ENCODE measurements at places on chromosomes 2 and 18. TPM values are rescaled to one million over a fixed set of nuclear protein-coding genes. Genes with fewer than 3 reads are reported as not detected.
A peak's percentile ranks its signal among the peaks of the same experiment; 100 is the strongest.

BMPR2 gene
- total RNA-seq: 28.7 TPM

CAPN14 gene
- 0.96 TPM for total RNA-seq

PDE11A gene
- 0.24 TPM for total RNA-seq

NTSR2 gene
- total RNA-seq: not detected

CRYGC gene
- not detected for total RNA-seq

FSHR gene
- not detected for total RNA-seq

SERPINB5 gene
- not detected for total RNA-seq

CFAP210 gene
- not detected for total RNA-seq

TUBA3E gene
- not detected for total RNA-seq

ZNF521 gene
- 7.6 TPM for total RNA-seq

CFAP65 gene
- 0.12 TPM for total RNA-seq

MC2R gene
- not detected for total RNA-seq

- peak; percentile 56 for DNase-seq
Observed at GRCh38 chr2:15313657-15314056, 247.5 kb downstream of the NBAS start.

GRCh38 chr2:2570360-2570759 is 239.3 kb upstream of the MYT1L start:
- no peak for DNase-seq

DNA sequence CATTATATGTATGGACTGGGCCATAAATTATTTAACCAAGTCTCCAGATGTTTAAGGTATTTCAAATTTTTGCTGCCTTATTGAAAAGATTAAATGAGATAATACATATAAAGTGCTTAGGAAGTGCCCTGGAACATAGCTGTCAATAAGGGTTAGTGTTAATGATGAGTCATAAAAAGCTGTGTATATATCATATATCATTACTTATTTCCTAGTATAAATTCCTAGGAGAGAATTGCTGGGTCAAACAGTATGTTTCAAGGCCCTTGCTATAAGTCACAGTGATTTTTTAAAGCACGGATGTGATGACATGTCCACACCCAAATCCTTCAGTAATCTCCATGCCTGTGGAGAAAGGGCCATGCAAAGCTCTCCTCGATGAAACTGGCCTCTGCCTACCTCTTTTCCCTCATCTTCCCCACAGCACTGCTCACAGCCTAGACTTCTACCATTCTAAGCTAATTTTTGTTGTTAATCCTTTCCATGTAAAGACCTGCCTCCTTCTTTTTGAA is 8.5 kb downstream of the ZNF2 start:
- no peak for DNase-seq

GRCh38 chr2:216491793-216492596 is 6.6 kb upstream of the RPL37A start:
- no peak for DNase-seq

DNA sequence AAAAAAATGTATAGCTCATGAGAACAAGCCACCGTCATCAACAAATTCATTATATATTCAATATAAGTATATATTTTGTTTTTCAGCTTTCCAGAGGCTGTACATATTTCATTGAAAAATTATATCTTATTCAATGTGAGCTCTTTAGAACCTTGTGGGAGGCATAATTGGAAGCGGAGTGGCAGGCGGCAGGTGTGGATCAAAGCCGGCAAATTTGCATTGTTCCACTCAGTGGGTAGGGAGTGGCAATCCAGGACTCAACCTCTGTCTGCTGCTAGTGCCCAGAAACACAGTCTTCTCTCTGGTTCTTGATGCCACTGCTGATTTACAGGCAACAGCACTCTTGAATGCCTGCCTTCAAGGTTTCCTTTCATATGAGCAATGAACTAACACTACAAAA is 46.9 kb downstream of the GCA start:
- no peak for DNase-seq

DNA sequence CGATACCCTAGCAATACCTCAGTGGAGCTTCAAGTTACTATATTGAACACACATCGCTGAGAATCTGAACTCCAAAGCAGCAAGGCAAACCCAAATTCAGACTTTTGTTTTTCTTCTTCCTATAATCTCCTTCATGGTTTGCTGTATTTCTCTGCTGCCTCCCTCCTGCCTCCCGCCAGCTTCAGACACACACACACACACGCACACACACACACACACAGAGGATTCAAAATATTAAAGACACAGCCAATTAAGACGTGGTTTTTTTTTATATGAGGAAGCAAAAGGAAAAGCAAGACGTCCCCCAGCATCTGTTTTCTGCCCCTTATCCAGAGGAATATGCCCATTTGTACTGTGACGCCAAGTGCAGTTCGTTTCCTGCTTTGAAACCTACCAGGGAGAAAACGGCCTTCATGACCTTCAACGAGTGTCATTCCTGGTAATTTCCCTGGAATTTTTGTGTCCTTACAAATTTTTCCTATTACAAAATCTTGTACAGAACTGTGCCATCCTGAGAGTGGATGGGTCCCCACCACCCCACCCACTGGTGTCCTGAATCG is 547.9 kb upstream of the ID2 start:
- DNase-seq: no peak

DNA sequence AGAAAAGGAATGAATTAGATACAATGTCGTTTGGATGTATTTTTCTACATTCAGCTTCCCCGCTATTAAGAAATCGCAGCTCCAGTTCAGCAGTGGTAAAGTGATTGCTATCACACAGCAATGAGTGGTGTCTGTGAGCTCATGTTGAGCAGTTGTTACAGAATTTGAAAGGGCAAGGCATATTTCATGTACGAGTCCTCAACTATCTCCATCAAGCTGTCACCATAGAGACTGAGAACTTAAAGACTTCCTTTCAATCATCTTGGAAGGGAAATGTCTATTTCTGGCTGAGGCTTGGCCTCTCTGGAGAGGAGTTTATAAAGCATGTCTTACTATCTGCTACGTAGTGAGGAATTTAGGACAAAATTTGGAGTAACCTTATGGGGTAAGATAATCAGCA is 24.4 kb upstream of the FAM117B start:
- DNase-seq: no peak

GRCh38 chr2:128986026-128986715 is 667.5 kb upstream of the HS6ST1 start:
- DNase-seq: no peak

DNA sequence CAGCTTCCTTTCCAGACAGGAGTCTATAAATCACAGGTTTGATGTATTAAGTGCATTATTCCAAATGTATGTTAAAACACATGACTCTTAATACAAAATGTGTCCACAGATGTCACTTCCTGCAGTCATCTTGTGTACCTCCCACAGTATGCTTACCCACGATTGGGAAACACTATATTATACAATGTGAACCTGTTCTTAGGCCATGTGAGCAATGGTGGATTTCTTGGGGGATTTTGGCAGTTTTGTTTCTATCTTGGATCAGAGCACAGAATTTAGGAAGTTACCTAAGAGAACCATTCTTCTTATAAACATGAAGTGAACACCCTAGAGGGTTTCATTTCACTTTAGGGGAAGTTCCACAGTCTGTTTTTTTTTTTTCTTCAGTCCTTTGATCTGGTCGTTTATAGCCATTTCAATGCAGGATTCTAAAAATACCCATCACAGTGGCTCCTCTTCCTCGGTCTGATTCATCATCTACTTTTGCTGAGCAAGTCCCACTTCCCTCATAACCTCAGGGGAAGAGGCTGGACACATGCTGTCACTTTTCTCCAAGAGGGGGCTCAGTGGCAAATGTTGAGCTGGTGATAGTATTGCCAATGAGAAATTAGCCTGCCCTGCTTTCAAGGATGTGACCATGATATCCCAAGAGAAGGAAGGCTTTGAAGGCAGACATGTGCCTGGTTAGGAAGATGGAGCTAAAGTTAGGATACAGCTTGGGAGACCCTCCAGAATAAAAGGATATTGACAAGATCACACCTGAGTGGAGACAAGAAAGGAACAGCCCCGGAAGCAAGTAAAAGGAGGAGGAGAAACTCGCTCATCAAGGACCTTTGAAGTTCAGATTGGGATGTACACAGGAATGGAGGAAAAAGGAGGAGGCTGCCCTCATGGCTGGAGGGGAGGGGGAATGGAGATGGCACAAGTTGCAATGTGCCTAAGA is 22.6 kb downstream of the PLEK start:
- peak; percentile 25 for DNase-seq

DNA sequence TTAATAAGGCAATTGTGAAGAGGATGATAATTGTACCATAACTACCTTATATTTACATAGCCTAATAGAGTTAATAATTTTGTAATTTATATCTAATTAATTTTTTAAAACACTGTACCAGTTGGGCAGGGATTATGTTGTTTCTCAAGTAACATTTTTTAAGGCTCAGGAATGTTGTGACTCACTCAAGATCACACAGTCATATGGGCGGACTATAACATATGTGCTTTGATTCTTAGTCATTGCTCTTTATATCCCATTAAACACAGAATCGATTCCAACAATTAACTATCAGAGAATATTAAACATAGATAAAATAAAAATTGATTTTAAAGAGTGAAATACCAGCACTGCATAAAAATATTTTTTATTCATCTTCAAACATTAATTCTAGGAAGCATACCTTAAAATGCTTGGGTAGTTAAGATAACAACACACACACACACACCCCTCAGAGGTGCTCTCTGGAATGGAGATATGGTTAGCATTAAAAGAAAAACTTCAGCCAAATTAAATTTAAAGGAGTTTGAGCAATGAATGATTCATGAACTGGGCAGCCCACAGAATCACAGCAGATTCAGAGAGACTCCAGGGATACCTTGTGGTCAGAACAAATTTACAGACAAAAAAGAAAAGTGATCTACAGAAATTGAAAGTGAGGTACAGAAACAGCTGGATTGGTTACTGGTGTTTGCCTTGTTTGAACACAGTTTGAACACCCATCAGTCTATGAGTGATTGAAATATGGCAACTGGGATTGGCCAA is 869.4 kb upstream of the ID2 start:
- peak; percentile 73 for DNase-seq

GRCh38 chr2:52386433-52387030 is 1354.6 kb upstream of the NRXN1 start:
- DNase-seq: no peak

DNA sequence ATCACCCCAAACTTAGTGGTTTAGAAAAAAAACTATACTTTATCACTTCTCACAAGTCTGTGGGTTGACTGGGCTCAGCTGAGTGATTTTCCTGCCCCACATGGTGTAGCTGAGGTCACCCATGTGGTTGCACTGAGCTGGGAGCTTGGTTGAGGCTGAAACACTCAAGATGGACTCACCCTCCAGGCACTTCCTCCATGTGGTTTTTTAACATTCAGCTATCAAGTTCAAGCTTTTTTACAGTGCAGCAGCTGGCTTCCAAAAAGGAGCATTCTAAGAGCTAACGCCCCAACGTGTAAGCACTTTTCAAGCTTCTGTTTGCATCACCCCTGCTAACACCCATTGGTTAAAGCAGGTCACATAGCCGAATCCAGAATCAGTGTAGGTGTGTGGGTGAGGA is 105.9 kb upstream of the CREB1 start:
- DNase-seq: peak; percentile 99

DNA sequence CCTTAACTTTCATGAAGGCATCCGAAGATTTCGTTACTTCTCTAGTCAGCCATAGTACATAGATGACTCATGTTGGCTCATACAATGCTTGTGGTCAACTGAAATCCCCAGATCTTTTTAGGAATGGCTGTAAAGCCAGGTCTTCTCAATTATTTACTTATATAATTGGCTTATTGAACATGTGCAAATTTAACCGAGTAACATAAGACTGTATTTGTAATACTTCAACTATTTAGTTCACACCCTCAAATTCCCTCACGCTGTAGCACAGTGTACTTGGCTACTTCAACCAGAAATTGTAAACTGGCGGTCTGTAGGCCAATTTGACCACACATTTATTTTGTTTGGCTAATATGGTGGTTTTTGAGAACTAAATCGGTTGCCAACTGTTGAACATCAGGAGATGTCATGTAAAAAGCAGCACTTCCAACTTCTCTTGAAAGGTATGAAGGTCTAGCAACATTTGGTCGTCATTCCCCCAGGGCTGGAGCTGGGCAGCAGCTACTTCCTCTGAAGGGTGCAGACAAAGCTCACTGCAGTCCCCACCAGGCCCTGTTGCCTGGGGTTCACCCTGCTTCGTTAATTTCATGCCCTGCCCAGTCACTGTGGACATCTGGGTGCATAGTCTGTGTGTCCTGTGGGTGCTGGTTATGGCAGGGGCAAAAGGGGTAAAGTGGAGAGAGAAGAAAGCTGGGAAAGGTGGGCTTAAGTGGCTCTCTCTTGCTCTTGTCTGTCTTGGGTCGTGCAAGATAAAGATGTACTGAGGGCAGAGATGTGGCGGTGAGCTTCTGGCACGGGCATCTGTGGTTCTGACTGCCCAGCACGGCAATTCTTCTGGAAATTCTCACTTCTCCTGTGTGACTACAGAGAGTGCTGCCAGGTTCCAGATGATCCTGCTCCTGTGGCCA is 3.2 kb upstream of the SH3RF3 start:
- peak; percentile 93 for DNase-seq

DNA sequence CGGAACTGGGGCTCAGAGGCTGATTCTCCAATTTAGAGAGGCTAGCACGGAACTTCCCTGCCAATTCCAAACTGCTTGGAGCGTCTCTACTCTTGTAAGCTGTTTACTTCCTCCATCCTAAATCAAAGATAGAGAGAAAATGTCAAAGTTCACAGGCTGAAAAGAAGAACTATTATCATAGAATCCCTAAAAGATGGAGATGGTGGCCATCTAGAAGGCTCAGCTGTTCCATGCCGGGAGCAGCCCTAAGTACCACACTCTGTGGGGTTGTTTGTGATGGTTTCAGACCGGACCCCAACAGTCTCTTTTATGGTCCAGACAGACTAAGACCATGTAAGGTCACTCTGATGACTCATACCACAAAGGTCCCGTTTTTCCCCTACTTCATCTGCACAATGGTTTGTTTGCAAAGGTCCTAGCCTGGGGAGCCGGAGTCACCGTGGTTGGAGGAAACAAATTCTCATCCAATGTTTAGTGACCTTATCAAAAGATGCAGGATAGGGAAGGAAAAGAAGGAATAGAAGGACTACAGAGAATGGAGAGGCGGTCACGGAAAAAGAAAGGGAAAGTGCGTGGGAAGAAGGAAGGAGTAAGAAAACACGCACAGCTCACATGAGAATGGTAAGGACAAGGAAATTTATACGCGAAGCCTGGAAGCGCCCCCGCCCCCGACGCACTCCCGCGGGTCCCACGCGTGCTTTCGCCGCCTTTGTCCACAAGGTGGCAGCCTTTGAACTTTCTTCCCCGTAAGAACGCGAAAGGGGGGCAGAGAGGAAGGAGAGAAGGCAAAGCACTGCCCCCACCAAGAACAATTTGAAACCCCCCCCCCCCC is 453 bp upstream of the ANTXR1 start:
- DNase-seq: peak; percentile 70

- DNase-seq: no peak
Observed at GRCh38 chr2:235811446-235812184, 317.8 kb downstream of the AGAP1 start.

GRCh38 chr2:23425885-23426262 is 40.9 kb downstream of the KLHL29 start:
- no peak for DNase-seq

DNA sequence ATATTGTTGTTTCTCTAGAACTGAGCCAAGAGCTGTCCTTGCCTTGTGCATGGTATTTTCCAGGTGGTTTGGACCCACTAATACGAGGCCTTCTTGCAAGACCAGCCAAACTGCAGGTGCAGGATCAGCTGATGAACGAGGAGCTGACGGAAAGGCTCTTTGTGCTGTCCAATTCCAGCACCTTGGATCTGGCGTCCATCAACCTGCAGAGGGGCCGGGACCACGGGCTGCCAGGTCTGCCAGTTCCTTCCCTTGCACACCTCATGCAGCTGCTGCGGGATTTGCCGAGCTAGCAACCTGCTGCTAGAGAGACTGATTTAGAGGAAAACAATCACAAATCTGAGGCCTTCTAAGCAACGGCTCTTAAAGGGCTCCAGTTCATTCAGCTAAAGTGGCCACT is 74.5 kb downstream of the TPO start:
- DNase-seq: no peak
